ENCODE measurements at places on chromosomes 12 and 14.

- no peak for DNase-seq
Measured at GRCh38 chr14:20692116-20692751, 3.7 kb downstream of the ANG start.

DNA sequence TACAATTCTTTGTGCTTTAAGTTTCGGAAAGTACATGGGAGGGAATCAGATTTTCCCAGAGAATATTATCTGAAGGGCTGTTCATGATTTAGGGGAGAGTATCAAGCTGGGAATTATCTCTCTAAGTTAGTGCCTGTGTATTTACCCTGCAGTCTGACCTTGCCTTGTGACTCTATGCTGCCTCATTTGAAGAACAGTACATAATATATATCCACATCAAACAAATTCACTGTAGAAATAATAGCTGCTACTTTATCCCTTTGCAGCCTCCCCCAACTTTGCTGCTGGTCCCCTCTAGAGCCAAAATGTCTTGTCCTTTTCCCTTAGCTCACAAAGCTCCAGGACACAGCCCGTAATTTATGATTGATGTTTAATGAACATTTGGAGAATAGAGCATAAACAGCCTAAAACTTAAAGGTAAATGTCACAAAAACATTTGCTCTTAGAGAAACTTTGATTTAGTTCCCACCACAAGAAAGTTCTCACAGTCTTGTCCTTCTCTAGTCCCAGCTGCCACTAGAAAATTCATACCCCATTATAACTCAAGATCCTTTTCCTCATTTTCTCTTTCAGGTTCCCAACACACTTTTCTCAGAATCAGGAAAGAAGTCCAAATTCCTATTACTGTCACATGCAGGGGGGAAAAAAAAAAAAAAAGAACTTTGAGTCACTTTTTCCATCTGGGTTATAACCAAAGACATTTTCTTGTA, 1009.6 kb downstream of the FLRT2 start:
- DNase-seq = no peak

- peak; percentile 37 for DNase-seq
Measured at GRCh38 chr12:64088431-64089349, 133.4 kb downstream of the KICS2 start.

GRCh38 chr14:99548871-99549515, 55.0 kb downstream of the CCDC85C start:
- no peak for DNase-seq

- DNase-seq = no peak
Measured at GRCh38 chr14:35414365-35414764, 9.8 kb upstream of the NFKBIA start.

DNA sequence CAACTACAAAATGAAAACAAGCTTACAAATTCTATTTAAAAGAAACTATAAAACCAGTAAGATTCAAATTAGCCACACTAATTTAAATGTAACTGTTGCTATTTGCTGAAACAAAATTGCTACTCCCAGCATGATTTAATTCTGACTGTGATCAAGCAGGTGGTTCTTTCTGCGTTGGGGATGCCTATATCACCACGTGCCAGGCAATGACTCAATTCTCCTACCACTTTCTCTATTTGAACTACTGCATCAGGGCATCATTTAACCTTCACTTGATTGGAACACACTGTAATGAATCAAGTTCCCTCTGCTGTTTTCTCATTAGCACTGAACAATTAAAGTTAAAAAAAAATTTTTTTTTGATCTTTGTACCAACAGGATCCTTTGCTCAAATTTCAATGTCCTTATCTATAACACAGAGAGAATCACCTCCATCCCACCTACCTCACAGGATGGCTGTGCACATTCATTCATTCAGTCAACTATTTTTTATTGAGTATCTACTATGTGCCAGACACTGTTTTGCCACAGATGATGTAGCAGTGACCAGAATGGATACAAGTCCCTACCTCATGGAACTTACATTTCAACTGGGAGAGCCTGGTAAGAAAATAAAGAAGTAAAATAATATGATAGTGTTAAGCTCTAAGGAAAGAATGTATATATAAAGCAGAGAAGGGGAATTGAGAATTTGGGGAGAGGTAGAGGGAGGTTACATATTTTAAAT, 8.0 kb upstream of the ACTN1 start:
- DNase-seq = no peak

Data from SK-N-SH (cell line).